ENCODE measurements at places on chromosomes 13 and 19.

DNA sequence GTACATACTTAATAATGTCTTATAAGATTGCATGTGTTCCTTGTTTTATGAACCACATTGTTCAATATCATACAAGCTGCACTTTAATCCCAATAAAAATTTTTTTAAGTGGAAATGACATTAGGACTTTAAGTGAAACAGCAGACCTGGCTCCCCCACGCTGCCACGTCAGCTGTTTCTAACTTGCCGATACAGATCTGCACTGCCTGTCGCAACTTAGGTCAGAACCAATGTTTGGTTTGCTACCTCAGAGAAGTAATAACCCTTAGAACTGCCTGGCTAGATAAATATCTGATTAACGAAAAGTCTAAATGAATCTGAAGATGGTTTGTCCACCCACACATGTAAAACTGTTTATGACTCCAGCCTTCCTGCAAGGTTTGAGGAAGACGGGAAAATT lies 327.5 kb upstream of the DACH1 start:
- no peak for DNase-seq

GRCh38 chr19:3880471-3881271 lies at the start of gene ATCAY:
Gene ATCAY (plus strand): TSS chr19:3880685. CDS start chr19:3885768, 5,083 bp downstream.
- no peak for DNase-seq

GRCh38 chr13:23042181-23042580 lies 138.6 kb upstream of the SGCG start:
- no peak for DNase-seq

- DNase-seq, result no peak
Observed at GRCh38 chr13:82010780-82011179, 1669.9 kb upstream of the SPRY2 start.

DNA sequence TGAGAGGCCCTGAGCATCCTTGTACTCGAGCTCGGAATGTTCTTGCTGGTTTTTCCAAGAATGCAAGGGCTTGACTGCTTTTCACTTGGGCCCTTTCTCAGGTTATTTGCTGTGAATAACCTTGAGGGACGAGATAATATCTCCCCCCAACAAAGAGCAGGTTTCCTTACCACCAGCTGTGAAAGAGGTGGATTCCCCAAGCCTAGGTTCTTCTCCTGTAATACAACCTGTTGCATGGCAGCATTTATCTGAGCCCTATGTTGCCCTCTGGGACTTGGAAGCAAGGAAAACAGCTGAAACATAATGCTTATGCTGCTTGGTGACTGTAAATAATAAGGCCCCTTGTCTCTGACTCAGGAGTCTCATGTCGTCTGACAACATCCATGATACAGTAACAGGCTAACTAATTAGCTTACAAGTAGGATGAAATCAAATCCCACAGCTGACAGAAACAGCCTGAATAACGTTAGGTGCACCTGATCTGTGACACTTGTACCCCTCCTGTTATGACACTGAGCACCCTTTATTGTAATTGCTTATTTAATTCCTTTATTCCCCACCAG lies 43.6 kb upstream of the RCBTB2 start:
- DNase-seq, result no peak

DNA sequence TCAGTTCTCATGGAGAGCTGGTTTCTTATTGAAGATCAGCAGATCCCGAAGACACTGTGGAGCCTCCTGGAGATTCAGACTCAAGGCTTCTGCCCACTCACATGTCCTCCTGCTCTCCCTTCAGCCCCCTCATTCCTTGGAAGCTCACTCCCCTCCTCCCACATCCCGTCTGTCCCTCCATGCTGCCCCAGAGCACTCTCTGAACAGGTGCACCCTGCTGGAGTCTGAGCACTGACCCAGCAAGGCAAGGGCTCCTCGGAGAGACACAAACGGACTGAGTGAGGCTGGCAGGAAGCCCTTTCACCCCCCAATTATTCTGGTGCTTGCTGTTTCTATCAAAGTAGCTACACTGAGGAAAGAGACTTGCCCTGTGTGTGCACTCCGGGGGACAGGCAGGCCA lies 374.0 kb downstream of the UQCRFS1 start:
- no peak for DNase-seq

GRCh38 chr19:35733180-35734125 lies 8.8 kb downstream of the IGFLR1 start:
- DNase-seq, result no peak

DNA sequence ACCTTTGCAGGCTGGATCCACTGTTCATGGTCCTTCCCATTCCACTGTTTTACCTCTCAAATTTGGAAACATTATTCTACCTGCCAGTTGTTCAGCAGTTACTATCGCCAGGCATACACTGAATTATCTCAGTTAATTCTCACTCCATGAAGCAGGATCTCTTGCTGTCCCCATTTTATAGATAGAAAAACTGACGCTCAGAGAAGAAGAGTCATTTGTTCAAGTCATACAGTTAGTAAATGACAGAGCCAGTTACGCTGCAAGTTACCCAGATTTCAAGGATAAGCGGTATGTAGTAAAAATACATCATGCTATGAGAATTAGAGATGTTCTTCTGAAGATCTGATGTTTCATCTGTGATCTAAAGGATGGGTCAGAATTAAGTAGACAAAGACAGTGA lies 40.2 kb upstream of the IGSF23 start:
- no peak for DNase-seq

DNA sequence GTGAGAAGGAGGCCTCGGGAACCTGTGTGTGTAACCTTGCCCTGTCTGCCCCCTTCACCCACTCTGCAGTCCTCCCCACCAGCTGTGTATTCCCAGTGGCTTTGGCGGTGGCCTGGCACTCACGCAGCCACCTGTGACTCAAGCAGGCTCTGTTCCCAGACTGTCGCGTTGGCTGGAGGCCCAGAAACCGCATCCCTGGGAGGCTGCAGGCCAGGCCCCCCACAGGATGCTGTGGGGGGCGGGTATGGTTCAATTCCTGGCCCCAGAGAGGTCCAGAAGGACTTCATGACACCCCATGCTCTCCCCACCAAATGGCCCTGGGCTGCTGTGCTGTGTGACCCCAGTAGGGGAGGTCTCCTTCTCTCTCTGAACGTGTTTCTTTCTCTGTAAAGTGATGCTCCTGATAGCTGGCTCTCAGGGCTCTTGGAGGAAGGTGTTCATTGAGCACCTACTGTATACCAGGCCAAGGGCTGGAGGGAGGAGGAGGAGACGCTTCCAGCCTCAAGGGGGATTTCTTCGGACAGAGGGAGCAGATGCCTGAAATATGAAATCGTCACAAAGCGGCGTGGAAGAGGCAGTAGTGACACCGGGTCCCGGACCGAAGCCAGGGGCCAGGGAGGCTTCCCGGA lies 1.9 kb upstream of the LINGO3 start:
- peak; percentile 11 for DNase-seq

GRCh38 chr13:35599384-35599783 lies 122.9 kb upstream of the MAB21L1 start:
- DNase-seq, result no peak

DNA sequence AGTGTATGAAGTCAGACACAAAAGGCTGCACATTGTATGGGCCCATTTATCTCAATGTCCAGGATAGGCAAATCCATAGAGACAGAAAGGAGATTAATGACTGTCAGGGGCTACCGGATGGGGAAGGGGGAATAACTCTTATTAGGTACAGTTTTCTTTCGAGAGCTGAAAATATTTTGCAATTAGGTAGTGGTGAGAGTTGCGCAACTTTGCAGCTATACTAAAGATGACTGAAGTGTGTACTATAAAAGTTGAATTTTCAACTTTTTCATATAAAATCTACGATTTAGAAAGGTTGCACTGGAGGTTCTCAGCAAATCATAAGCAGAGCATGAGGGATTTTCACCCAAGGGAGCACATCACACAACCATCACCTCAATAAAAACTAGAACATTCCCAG lies 16.1 kb upstream of the SLC15A1 start:
- DNase-seq, result no peak

DNA sequence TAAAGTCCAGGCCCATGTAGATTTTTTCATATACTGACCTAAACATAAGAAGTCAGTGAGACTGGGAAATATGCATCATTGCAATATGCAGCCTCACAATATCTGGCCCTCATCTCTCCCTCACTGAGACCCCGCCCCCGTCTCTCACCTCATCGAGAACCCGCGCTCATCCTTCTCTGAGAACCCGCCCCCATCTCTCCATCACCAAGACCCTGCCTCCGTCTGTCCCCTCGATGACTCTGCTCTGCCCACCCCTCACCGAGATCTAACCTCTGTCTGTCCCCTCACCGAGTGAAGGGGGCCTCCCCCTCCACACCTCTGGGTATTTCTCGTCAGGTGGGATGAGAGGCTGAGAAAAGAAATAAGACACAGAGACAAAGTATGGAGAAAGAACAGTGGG lies 20.5 kb upstream of the ZNF846 start:
- DNase-seq, result no peak

- DNase-seq, result no peak
Observed at GRCh38 chr19:15015946-15016542, 33.2 kb upstream of the CASP14 start.

GRCh38 chr13:46104868-46105267 lies at the start of gene CPB2:
Gene CPB2 (minus strand): TSS chr13:46105033. CDS start chr13:46105009, 24 bp downstream.
- no peak for DNase-seq

DNA sequence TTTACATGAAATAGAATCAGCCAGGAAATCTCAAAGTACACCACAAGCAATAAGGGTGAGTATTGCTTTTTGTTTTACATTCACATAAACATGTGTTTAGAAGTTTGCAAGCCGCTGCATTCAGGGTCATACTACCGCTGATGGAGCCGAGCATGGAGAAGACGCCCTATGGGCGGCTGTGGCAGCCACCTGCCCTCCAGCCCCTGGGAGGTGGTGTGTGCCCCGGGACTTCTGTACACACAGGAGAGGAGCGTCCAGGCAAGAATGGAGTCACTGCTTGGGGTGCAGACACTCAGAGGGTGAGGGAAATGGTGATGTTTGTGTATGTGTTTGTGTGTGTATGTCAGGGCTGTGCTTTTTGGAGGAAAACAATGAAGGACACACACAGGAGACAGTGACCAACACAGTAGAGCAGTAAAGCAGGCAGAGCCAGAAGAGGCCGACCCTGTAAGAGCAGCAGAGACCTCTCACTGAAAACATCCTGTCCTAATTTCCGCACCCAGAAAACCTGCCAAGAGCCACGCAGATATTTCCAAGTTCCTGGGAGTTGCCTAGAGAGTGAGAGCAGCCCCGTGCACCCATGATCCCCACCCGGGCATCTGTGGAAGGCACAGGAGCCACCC lies 108.1 kb upstream of the GJB6 start:
- no peak for DNase-seq

- DNase-seq, result no peak
Observed at GRCh38 chr13:112767506-112768471, 78.0 kb downstream of the ATP11A start.

GRCh38 chr19:35714601-35715354 lies 3.0 kb upstream of the KMT2B start:
- DNase-seq, result no peak

DNA sequence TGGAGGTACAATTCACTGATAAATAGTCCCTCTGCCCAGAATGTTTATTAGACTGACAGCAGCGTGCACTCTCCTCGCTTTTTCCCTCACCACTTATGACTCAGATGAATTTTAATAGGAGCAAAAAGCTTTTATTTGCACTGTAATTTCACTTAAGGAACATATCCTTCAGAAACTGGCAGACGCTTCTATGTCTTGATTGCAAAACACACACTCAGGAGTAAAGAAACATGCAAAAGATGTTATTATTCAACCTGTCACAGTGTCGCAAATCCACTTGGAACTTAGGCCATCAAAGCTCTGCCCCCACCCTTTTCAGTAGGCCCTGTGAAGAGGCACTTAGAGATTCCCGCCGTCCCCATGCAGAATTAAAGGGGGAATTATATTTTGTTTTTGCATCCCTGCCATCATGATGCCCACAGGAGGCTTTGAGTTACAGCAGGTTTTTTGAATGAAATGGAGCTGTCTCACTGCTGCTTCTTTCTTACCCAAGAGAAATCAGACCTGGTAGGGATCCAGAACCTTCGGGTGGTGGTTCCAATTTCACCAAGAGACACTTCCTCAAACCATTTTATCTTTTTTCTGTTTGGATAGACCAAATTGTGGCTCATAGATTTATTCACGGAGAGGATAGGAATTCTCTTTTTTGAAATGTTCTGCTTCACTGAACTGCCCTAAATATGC lies 74.5 kb downstream of the GGACT start:
- DNase-seq, result no peak

- no peak for DNase-seq
Observed at GRCh38 chr19:48329167-48329891, 4.0 kb downstream of the EMP3 start.

- DNase-seq, result no peak
Observed at GRCh38 chr13:49300276-49300675, 52.6 kb downstream of the CDADC1 start.

DNA sequence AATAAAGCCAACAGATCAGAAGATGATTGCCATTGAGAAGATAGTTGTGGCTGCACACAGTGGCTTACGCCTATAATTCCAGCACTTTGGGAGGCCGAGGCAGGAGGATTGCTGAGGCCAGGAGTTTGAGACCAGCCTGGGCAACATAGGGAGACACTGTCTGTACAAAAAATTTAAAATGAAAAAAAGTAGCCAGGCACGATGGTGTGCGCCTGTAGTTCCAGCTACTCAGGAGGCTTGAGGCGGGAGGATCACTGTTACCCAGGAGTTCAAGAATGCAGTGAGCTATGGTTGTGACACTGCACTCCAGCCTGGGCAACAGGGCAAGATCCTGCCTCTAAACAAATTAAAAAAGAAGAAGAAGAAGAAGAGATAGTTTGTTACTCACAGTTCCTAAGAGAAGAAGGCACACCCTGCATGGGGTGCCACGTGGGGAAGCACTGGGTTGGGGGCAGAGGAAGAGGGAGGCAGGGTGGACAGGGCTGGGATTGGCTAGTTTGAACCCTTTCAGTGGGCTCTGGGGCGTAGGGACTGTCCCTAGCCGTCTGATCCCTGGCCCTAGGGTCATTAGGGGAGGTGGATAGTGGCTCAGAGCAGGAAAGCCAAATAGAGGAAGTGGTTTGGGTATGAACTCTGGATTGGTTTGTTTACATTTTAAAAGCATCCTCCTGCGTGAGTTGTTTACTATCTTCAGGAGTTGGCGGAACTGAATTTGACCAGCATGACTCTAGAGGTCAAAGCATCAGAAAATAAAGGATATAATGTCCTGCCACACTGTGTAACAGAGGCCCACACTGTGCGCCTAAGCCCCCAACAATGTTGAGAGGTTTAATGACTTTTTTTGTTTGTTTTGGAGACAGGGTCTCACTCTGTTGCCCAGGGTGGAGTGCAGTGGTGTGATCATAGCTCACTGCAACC lies 60.5 kb upstream of the MEDAG start:
- DNase-seq, result no peak

DNA sequence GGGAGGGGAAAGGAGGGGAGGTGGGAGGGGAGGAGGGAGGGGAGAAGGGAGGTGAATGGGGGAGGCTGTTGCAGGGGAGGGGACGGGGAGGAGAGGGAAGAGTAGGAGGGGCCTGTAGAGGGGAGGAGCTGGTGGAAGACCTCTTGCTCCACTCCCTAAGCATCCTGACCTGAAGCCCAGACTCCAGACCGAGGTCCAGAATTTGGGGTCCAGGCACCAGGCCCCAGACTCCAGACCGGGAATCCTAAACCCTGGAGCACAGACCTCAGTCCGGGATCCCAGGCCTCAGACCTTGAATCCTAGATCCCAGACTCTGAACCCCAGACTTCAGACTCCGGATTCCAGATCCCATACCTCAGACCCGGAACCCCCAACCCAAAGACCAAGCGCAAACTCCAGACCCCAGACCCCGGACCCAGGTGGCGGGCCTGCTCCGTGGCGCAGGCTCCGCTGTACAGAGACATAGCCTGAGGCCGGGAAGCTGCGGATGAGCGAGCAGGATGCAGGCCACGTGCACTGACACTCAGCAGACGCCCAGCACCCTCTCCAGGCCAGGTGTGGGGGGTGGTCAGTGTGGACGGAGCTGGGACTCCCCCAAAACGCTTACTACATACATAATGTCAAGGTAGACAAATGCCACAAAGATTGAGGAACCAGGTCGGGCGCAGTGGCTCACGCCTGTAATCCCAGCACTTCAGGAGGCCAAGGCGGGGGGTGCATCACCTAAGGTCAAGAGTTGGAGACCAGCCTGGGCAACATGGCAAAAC lies 710 bp upstream of the BTBD2 start:
- DNase-seq, result peak; percentile 65
